GM23338 (cell line): ENCODE measurements at places on chromosomes 16 and 17.

GRCh38 chr17:34254651-34255380 is at the start of gene CCL2:
CCL2 (plus strand) TSS chr17:34255285; CDS start chr17:34255350, 65 bp downstream.
- DNase-seq: peak; percentile 85

- no peak for DNase-seq
Measured at GRCh38 chr16:51161440-51162195, 10.5 kb upstream of the SALL1 start.

GRCh38 chr16:2357331-2357730 is 16.8 kb upstream of the ABCA3 start:
- no peak for DNase-seq

DNA sequence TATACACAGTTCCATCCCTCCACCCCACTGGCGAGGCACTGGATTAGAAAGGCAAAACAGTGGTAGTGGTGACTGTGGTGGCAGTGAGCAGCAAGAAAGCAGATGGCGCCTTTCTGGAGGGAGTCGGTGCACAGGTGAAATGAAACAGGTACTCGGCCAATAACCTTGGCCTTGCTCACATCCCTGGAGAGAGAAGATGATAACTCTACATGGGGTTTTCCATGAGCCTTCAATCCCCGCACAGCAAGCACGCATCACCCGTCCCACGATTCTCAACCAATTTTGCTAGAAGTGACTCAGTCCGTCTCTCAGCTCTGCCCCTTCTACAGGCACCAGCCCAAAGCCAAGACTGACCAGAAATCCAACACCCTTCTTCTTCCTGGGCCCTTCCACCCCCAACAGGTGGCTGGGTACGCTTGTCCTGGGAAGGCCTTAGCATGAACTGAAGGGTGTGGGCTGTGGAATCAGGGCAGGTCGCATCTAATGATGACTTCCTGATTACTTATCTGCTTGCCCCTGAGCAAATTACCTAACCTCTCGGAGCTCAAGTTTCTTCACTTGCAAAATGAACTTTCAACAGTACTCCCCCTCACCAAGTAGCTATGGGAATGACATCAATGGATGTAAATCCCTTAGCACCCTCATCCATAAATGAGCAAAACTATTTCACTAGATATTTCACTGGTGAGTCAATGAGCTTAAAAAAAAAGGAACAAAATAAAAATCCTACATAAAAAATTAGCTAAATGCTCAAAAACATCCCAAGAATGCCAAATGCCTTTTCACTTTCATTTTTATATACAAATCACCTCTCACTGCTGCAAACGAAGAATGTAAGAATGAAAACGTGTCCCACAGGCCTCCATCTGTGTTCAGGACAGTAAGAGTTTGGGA is 18.0 kb downstream of the XPO6 start:
- no peak for DNase-seq

DNA sequence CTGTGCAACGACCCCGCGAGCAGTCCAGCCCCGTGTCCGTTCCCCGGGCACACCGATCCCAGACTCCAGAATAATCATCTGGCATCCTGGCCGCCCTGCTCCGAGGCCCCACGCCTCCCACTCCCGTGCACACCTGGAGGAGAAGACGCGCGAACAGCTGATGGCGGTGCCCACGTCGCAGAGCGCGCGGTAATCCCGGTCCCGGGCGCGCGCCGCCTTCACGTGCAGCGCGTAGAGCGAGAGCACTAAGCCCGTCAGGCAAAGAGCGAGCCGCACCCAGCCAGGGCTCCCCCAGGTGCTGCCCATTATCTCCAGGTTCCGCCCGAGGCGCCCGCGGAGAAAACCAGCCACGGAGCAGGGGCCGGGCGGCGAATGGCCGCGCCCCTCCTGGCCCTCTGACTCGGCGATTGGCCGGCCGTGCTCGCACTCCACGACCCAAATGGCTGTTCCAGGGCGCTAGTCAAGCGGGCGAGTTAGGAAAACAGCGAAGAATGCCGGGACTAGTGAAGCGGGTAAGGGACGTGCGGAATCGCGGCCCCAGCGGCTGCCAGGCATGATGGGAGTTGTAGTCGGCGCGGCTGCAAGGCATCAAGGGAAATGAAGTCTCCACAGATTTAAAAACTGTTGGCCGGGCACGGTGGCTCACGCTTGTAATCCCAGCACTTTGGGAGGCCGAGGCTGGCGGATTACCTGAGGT is at the start of gene VKORC1:
Gene VKORC1, minus strand, starts transcription at position 374 of the 697 bp plus-strand sequence. Its CDS starts 68 bp downstream, at position 306.
- DNase-seq: peak; percentile 99

- no peak for DNase-seq
Measured at GRCh38 chr17:64070213-64070612, 49.8 kb upstream of the ICAM2 start.

DNA sequence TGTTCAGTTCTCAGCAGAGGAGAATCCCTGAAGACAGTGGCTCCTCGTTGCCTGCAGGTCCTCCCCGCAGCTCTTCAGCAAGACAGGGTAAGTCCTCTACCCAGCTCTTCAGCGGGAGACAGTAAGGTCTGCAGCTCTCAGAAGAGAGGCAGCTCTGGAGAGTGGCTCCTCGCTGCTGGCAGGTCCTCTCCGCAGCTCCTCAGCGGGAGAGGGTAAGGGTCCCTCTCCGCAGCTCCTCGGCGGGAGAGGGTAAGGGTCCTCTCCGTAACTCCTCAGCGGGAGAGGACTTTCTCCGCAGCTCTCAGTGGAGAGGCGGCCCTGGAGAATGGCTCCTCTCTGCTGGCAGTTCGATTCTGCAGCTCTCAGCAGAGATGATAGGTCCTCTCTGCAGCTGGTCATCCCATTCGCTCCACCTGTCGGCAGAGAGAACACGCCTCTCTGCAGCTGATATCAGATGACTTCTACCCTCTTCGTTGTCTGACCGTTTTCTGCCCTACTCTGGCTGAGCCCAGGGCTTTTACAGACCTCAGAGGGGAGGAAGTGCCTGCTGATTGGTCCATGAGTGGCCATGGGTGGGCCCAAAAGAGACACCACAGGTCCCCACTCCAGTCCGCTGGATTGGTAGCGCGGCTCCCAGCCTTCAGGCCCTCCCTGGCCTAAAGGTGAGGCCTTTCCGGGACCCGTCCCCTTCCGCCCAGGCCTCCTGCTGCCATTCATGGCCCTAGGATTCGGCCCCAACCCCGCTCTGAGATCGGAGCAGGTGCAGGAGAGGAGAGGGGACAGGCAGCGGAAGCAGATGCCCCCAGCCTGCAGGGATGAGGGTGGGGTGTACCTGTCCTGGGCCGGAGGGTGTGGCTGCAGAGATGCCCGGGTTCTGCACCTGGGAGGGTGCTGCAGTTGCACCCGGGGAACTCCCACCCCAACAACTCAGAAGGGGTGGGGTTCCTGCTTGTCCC is 11.9 kb upstream of the SHCBP1 start:
- DNase-seq: peak; percentile 75

DNA sequence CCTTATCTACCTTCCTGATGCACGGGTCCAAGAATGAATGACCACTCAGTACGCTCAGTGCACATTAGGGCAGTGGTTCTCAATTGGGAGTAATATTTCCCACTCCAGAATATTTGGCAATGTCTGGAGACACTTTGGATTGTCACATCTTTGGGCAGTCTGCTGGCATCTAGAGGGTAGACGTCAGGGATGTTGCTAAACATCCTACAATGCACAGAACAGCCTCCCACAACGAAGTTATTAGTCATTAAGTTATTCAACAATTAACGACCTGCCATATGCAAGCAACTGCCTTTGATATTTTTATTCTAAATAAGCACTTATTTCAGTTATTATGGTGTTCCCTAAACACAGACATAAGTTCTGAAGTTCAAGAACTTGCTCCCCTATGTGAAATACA is 669.3 kb downstream of the TOX3 start:
- no peak for DNase-seq

- no peak for DNase-seq
Measured at GRCh38 chr16:17372386-17372785, 98.4 kb downstream of the XYLT1 start.

- DNase-seq: no peak
Measured at GRCh38 chr17:80289616-80290015, 29.0 kb downstream of the RNF213 start.

- DNase-seq: peak; percentile 67
Measured at GRCh38 chr17:79840269-79840988, 1.2 kb upstream of the CBX4 start.

- peak; percentile 33 for DNase-seq
Measured at GRCh38 chr17:66518677-66519076, 216.3 kb downstream of the PRKCA start.

DNA sequence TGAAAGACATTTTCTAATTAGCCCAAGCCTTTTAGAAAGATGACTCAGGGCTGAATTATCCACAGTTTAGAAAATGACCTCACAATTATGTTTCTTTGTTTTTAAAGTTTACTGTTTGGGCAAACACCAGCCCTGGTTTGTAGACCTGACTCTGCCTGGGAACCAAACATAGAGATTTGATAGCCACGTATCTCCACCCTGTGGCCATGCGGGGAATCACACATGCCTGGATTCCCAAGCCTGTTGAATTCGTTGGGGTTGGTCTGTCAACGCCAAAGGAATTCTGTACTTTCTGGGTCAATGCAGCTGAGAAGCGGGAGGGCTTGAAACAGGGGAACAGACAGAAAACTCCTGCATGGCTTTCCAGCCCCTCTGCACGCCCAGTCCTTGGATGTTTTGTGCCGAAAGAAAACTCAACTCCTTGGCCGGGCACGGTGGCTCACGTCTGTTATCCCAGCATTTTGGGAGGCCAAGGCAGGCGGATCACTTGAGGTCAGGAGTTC is 26.9 kb downstream of the CD300A start:
- DNase-seq: peak; percentile 94

- DNase-seq: no peak
Measured at GRCh38 chr16:65739518-65739917, 617.7 kb upstream of the CDH11 start.

- no peak for DNase-seq
Measured at GRCh38 chr17:72376526-72377345, 255.9 kb downstream of the SOX9 start.

GRCh38 chr17:28963841-28964240 is 12.5 kb upstream of the PHF12 start:
- DNase-seq: no peak

- no peak for DNase-seq
Measured at GRCh38 chr17:68566442-68566738, 34.8 kb downstream of the FAM20A start.

DNA sequence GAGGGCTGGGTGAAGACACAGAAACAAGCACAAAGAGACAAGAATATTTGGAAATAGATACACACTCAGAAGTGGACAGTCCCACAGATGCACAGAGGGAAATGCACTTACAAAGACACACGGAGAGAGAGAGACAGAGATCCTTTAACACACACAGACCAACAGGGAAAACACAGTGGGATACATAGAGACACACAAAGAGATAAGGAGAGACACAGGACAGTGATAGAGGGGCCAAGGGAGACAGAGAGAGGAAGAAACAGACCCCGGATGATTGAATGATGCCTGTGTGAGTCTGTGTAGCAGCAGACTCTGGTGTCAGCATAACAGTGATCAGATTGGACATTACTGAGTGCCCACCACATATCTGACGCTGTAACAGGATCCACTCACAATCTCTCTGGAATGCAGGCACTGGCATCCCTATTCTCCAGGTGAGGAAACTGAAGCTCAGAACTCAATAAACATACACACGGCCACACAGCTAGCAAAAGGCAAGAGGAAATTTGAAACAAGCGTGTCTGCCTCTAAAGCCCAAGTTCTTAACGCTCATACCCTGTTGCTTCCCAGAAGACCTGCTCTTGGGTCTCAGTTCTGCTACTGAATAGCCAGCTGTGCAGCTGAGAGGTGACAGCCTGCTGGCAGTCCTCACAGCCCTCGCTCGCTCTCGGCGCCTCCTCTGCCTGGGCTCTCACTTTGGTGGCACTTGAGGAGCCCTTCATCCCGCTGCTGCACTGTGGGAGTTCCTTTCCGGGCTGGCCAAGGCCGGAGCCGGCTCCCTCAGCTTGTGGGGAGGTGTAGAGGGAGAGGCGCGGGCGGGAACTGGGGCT is 186.3 kb upstream of the NLRP1 start:
- no peak for DNase-seq

GRCh38 chr16:68086860-68087268 is 1.7 kb downstream of the NFATC3 start:
- DNase-seq: no peak

- peak; percentile 14 for DNase-seq
Measured at GRCh38 chr17:35695613-35696012, 35.8 kb upstream of the RASL10B start.

DNA sequence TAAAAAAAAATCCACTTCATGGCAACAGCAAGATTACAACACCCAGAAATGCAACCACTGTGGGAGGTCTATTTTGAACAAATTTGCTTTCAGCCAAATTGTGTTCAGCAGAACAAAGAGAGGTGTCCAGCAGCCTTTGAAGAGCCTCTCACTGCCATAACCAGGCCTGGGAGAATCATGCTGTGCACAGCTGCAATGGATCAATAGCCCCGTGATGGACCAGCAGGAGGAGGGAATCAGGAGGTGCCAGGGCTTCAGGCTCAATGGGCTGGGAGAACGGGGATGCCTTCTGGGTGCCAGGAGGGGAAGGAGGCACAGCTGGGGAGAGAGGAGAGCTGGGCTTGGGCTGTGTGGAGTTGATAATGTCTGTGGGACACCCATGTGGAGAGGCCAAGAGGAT is 366.2 kb upstream of the EEF2KMT start:
- DNase-seq: no peak

- no peak for DNase-seq
Measured at GRCh38 chr17:27991462-27991993, 50.9 kb upstream of the NLK start.

- DNase-seq: no peak
Measured at GRCh38 chr16:68447653-68448359, 502 bp downstream of the SMPD3 start.

DNA sequence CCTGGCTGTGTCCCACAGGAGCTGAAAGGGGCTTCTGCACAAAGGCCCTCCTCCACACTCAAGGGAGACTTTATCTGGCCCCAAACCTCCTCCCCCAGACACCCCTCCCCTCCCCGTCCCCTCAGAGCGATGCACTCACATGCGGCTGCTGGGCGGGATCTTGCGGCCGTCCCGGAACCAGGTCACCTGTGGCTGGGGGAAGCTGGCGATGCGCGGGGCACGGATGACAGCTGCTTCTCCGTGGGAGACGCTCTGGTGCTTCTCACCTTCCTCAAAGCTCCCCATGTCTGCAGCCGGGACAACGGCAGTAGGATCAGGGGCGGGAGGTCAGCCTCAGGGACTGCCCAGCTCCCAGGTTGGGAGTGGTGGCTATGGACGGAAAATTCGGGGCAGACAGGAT is 144.0 kb upstream of the CDC42EP4 start:
- no peak for DNase-seq

DNA sequence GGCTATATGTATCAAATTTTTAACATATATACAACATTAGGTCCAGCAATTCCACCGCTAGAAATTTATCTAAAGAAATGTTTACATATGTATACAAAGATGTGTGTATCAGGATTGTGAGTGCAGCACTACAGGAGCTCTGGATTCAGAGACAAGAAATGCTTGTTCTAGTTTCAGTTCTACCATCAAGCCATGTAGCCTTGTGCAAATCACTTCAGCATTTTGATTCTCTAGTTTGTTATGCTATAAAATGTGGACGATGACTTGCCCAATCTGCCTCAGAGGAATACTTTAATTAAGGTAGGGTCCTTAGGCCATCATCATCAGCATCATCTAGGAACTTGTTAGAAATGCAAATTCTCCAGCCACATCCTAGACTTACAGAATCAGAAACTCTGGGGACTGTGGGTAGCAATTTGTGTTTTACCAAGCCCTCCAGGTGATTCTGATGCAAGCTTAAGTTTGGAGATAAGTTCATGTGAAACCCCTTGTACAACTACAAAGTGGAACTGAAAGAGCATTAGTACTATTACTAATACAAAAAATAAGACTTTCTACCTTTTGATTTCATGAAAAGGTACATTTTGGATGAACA is 131.2 kb upstream of the CORO6 start:
- no peak for DNase-seq
